ENCODE measurements at places on chromosomes 7 and 10.

DNA sequence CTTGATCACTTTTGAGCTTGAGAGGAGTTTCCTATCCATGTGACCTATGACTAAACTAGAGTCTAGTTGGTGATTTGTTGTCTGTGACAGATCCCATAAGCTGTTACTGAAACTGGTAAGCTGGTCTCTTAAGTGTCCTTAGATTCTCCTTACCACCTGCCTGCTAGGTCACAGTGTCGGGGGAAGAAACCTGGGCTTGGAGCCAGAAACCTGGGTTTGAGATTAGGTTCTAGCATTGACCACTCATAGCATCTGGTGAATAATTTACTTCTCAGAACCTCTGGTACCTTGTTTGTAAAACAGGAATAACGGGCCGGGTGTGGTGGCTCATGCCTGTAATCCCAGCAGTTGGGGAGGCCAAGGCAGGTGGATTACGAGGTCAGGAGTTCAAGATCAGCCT is 21.8 kb upstream of the ITPRID1 start:
- no peak for DNase-seq

- DNase-seq: peak; percentile 28
Observed at GRCh38 chr7:129343099-129343700, 91.0 kb upstream of the STRIP2 start.

GRCh38 chr7:44884621-44885393 is 523 bp downstream of the PURB start:
- DNase-seq: peak; percentile 39

DNA sequence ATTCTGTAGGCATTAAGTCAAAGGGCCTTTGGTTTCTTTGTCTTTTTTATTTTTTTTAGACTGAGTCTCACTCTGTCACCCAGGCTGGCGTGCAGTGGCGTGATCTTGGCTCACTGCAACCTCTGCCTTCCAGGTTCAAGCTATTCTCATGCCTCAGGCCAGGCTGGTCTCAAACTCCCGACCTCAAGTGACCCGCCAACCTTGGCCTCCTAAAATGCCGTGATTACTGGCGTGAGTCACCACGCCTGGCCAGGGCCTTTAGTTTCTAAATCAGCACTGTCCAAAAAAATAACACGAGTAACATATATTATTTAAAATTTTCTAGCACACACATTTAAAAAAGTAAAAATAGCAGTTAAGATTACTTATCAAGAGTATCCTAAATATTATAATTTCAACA is 11.1 kb upstream of the ACSL5 start:
- DNase-seq: no peak

DNA sequence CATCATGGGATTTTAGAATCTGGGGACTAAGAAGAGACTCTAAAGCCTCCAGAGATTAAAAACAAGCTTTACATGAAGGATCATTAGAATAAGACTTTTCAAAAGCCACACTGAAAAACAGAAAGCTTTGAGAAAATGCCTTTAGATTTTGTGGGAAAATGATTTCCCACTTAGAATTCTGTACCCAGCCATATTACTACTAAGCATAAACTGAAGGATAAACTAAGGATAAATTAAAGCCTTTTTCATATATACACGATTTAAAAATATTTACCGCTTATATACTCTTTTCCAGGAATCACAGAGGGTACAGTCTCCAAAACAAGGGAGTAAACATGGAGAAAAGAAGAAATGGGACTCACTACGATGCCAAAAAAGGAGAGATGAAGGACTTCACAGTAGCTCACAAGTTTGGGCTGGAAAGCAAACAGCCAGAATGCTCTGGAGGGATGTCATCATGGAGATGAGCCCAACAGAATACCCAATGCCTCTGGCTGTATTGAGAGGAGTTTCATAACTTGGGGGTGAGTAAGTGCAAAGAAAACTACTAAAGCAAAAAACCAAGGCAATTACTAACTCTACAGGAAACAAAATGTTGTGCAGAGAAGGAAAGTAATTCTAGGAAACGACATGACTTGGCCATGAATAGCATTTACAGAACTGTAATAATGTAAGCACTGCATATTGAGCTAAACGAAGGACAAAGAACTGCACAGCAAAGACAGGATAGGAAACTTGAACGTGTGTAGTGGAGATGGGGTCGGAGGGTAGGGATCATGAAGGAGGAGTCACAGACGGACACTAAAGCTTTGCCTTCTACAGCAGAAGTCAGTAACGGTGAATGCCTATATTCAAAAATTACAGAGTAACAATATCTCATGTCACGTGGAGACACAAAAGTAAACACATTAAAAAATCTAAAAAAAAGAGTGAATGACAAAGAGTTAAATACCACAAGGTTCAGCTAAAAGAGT is 61.4 kb upstream of the ASAH2 start:
- DNase-seq: no peak

DNA sequence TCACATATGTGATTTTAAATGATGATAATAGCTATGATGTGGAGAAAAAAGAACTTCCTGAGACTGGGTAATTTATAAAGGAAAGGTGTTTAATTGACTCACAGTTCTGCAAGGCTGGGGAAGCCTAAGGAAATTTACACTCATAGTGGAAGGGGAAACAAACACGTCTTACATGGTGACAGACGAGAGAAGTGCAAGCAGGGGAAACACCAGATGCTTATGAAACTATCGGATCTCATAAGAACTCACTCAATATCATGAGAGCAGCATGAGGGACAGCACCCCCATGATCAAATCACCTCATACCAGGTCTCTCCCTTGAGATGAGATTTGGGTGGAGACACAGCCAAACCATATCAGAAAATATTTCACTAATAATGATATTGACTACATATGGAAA is 4.1 kb upstream of the LIPN start:
- no peak for DNase-seq

- DNase-seq: no peak
Observed at GRCh38 chr7:144019457-144019856, 19.3 kb downstream of the OR6B1 start.

DNA sequence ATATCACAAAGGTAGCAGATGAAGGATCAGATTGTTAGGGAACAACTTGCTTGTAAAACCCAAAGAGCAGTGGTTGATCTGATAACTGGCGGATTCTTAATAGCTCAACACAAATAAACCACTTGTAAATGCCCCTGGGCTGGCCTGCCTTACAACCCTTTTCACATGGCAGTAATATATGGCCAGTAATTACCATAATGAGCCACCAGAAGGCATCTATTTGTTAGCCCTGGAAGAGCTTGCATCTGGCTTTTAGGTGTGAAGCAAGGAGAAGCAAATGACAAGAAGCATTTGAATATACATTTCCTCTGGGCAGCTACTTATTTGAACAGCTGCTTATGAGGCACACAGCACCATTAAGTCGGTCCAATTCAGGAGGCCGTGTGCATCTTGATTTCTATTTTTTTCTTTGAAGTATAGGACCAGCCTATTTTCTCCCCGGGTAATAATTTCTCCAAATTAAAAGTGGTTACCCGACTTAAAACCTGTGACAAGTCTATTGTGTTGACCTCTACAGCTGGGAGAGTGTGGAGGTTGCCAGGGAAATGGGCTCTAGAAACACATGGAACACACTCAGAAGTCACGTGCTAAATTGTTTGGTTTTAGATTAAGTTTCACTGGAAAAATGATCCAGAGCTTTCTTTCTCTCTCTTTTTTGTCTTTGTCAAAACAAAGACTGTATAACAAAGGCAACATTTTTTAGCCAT is 113.4 kb downstream of the SEM1 start:
- no peak for DNase-seq

DNA sequence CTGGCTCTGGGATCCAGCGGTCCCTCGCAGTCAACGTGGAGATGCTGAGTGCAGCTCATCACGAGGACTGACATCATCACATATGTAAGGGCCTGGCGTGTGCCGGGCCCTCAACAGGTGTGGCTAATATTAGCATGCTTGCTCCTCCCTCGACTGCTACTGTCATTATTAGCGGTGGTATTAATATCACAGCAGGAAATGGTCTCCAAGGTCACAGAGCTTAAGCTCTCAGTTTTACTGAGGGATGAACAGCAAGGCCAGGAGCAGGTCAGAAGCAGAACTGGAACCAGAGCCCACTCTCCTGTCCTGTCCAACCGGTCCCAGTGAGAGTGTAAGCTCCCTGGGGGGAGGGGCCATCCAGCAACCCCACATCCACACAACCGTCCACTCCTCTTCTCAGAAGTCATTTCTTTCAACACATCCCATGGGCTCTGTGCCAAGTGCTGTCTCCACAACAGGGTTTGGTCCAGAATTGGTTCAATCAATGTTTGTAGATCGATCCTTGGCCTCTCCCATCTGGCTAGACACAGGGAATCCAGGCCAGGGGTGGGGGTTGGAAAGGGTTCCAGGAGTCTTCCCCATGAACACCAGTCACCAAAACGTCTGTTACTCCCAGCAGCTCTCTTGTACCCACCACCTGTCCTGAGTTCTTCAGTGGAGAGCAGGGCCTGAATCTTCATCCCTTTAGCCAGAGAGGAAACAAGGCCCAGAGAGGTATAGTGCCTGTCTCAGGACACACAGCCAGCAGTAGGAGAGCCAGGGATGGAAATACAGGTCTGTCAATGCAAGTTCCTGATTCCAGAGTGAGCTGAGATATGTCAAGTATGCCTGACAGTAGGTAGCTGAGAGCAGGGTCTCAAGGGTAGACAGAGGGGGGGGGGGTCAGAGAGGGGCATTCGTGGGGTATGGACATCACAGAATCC is 45.3 kb upstream of the ZMIZ1 start:
- DNase-seq: no peak

DNA sequence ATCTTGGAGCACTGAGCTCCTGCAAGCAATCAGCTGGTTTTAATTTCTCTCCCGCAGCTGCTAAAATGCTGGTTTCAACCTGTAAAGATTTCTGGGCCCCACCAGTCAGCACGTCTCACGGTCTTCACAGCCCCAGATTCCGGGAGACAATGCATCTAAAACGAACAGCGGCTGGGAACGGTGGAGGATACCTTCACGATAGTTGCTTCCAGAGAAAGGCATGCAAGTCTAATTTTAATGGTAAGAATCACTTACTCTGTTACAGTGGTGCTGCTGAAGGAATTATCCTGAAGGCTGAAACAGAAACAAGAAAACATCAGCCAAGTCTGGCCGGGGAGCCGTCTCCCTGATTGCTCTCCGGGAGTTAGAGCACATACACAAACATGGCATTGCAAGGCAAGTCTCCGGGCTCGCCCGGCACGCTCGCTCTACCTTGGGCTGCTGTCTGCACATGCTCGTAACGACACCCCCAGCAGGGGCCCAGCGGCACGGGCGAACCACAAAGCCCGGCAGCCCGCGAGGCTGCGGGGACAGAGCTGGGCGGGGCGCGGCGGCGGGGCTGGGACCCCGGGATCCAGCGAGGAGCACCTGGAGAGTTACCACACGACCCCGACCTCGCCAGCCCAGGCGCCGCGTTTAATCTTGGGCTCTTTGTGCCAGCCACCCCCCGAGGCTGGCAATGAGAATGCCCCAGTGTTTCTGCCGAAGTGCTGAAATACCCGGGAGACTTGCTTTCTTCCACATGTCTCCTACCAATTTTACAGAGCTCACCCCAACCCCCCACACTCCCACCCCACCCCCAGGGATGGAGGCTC is at the start of gene FAM13C:
FAM13C (minus strand) TSS at position 406 of the 815 bp plus-strand sequence; CDS start at position 317, 89 bp downstream.
- DNase-seq: peak; percentile 83

DNA sequence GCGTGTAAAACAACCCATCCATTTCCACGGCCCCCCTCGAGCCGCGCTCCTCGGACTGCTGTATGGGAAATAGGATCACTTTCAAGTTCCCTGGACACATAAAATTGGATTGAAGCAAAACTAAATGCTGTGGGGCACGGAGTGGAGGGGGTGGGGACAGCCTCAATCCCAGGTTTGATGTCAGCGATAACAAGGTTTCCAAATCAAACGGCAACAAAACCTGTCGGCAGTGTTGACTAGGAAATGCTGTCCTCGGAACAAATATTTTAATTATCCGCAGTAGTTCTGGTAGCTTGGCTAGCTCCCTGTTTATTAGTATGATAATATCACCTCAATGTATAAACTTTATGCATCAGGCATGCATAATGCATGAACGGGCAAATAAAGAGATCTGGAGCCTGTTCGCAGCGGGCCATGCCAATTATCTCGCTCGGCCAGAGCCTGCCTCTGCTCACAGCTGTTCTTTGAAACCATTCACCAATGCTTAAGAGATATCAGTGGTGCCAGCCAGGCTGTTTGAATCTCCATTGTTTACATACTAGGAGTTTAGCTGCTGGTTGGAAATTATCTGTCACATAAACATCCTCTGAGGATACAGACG is 161.1 kb downstream of the PAXIP1 start:
- no peak for DNase-seq

- DNase-seq: no peak
Observed at GRCh38 chr10:109886037-109886780, 37.1 kb downstream of the XPNPEP1 start.

- DNase-seq: no peak
Observed at GRCh38 chr10:110648692-110649346, 4.7 kb downstream of the RBM20 start.

GRCh38 chr7:132203021-132203420 is 373.2 kb downstream of the PLXNA4 start:
- DNase-seq: no peak

GRCh38 chr10:76899490-76899889 is 738.1 kb downstream of the KCNMA1 start:
- DNase-seq: no peak

DNA sequence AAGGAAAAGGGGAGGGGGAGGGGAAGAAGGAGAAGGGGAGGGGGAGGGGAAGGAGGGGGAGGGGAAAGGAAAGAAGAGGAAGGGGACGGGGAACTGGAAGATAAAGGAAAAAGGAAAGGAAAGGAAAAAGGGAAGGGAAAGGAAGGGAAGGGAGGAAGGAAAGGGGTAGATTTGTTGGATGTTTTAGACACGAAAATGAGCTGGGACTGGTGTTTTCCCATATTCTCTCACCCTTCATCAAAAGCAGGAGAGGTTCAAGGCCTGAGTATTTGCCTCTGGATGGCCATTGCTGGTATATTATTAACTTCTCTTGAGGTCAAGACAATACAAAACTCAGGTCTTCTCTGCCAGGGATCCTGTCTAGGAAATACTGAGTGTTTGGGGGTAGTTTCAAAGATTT is 652.7 kb downstream of the ANKRD7 start:
- DNase-seq: no peak

DNA sequence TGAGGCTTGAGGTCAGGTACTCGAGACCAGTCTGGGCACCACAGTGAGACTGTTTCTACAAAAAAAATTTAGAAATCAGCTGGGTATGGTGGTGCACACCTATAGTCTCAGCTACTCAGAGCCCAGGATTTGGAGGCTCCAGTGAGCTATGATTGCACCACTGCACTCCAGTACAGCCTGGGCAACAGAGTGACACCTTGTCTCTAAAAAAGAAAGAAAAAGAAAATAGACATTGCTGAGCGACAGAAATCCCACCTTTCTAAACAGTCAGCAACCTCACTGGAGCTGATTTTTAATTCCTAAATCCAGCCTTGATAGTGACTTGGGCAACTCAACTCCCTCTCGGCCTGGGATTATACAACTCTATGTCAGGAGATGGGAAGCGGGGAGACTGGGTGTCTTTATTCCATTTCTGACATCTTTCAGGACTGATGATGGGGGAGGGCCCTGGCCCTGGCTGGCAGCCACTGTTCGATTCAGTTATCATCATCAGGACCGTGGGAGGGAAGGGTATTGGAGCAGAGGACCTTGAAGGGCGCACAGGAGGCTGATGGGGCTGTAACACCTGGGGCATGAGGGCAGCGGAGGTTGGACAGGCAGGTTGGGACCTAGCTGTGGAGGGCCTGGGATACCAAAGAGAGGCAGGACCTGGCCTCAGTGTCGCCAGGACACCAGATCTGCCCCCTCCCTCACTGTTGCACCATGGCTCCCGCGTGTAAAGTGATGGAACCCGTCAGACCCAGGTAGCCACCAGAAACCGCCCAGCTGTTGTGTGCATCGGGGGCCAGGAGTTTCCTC is 14.7 kb downstream of the HSPB1 start:
- DNase-seq: no peak
